ENCODE measurements at places on chromosomes 4 and X.

- no peak for DNase-seq
These were observed 164.0 kb upstream of the TRAM1L1 start for GRCh38 chr4:117249333-117249732.

- DNase-seq: no peak
These were observed 934 bp downstream of the ZNF41 start for GRCh38 chrX:47482065-47482511.

GRCh38 chr4:52995360-52996030 is 133.4 kb downstream of the RASL11B start:
- no peak for DNase-seq

GRCh38 chr4:26985873-26986272 is 125.2 kb downstream of the STIM2 start:
- DNase-seq: no peak

DNA sequence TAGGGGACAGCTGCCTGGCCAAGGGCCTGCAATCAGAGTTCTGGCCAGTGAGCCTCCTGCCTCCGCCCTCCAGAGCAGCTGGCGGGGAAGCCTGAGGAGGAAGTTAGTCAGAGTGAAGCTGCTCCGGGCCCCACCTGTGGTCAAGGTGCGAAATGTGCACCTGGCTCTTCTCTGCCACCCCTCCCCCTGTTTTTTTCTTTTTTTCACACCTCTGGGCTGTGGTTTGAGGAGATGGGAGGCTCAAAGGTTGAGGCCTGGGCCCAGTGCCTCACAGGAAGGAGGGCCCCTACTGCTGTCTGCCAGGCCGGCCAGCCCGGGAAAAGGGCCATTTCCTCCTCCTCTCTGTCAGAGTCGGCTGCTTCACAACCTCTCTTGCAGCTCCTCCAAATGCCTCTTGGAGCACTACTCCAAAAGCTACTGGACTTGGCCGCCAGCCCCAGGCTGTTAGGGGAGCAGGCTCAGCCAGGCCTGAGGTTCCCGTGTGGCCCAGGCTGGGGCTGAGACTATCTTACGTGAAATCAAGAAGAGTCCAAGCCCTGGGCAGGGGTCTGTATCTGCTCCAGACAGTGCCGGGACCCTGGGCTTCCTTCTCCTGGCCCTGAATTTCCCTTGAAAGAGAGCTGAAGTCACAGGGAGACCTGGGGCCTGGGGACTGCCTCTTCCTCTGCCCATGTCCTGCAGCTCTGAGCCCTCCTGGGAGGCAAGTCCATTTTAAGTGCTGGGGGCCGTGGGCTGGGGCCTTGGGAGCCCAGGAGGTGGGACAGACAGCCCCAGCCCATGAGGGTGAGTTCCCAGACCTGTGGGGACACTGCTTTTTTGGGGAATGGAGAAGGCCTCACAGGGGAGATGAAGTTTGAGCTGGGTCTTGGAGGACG is 4.5 kb upstream of the CXCR3 start:
- peak; percentile 66 for DNase-seq

- DNase-seq: no peak
These were observed 69.1 kb downstream of the RASL11B start for GRCh38 chr4:52931243-52931642.

DNA sequence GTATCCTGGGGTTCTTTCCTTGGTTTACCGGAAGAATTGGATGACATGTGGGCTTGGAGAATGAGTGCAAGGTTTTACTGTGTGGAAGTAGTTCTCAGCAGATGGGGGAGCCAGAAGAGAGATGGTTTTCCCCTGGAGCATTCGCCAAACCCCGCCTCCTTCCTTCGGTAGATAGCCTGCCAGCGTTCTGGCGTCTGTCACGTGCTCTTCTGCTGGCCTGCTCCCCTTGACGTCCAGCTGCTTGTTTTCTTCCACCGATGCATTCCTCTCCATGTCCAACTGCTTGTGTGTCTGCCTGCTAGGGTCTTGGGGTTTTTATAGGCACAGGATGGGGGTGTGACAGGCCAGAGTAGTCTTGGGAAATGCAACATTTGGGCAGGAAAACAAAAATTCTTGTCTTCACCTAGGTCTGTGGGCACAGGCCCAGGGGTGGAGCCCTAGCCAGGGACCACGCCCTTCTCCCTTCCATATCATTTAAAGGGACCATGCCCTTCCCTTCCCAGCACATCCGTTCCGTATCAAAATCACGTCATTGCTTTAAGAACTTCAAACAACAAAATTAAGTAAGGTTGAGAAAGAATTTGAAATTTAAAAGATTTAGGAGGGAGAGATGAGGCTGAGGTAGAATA is 538.7 kb upstream of the SMIM31 start:
- DNase-seq: no peak

GRCh38 chr4:115437739-115438138 is 324.3 kb upstream of the NDST4 start:
- DNase-seq: no peak

GRCh38 chrX:7134981-7135380 is 12.5 kb upstream of the STS start:
- DNase-seq: no peak

GRCh38 chr4:119478446-119479179 is 150.0 kb downstream of the PDE5A start:
- no peak for DNase-seq

DNA sequence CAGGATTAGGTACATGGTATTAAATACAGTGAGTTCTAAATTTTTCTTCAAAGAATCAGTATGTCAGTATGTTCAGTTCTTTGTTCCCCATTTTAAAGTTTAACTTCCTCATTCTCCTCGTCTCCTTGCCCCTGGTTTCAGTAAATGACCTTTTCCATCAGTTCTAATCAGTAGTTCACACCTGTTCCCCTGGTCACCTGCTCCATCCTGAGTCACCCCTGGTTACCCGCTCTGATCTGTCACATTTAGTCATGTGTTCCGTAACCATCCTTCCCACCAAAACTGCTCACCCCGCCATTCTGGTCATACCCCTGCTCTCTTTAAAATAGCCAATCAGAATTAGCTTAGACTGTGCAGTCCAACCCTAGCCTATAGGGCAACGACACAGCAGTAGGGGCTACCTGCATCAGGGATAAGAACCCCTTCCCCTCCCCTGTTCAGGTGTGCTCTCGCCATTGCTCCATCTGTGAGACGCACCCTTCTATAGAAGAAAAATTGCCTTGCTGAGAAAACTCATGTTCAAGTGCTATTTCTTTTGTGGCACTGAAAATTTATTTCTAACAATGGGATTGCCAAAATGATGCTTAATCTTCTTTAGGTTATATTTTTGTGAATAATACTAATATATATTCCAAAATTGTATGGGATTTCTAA is 181.3 kb downstream of the OR13H1 start:
- DNase-seq: no peak

GRCh38 chrX:25158635-25159034 is 142.9 kb upstream of the ARX start:
- DNase-seq: no peak

GRCh38 chr4:152508818-152509217 is 27.1 kb downstream of the FBXW7 start:
- no peak for DNase-seq

- DNase-seq: peak; percentile 54
These were observed 15.2 kb downstream of the ADRA2C start for GRCh38 chr4:3781193-3781886.

DNA sequence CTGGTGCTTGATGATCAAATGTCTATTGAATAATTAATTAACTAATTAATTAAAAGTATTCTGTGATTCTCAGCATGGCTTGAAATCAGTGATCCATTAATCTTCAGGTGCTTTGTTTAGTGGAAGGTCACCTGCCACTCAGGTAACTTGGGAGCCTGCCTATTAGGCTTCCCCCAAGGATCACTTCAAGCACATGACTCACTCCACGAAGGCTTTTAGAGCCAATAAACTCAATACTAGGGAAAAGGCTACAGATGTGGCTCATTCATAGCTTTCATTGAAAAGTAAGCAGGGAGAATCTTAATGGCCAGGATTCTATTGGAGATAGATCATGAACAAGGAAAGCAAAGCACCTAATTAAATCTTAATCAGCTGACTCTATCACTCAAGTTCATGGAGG is 21.3 kb downstream of the AREG start:
- no peak for DNase-seq

DNA sequence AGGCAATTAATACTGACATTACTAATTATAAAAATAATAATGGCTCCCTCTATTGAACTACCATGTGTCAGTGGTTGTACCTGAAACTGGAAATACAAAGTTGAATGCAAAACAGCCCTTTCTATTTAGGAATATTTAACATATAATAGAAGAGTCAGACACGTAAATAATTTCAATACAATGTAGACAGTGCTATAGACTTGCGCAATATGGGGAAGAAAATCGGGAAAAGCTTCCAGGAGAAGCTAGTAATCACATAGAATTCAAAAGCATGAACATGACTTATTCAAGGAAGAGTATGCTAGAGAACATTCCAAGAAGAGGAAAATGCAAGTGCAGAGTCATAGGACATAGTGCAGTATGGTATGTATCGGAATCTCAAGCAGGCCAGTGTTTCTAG is 408.9 kb upstream of the FTHL17 start:
- no peak for DNase-seq

DNA sequence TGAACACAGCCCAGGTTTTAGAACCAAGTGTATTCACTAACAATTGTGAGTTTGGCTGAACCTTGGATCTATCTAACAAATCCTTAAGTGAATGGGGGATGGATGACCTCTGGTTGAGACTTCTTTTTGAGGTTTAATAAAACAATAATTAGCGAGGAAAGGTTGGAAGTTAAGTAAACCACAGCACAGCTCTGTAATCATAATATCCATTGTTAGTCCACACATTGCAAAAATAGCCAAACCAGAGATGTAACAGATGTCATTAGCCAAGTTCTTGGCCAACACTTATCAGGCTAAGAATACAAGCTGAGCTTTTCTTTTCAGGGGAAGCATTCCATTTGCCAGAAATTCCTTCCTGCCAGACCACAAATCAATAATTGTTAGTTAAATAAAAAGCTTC is 59.1 kb downstream of the FREM3 start:
- DNase-seq: no peak

DNA sequence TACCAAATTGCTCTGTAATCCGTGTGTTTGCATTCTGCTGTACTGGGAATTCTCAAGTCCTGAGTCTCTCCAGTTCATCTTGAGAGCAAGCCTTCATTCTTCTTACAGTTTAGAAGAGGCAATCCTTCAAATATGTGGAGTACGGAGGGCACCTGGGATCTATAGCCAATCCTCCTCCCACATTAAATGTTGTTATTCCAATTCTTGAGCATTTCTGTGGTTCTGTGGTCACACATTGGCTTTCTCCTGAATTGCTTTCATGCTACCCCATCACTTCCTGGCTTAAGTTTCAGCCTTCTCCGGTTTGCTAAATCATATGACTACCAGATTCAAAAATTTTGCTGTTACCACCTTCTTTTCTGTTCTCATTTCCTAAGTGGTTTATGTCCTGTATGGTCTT is 611.1 kb downstream of the PCDH19 start:
- no peak for DNase-seq

GRCh38 chr4:68390205-68390935 is 40.5 kb upstream of the YTHDC1 start:
- no peak for DNase-seq

- no peak for DNase-seq
These were observed 25.1 kb downstream of the TAB3 start for GRCh38 chrX:30863974-30864373.

DNA sequence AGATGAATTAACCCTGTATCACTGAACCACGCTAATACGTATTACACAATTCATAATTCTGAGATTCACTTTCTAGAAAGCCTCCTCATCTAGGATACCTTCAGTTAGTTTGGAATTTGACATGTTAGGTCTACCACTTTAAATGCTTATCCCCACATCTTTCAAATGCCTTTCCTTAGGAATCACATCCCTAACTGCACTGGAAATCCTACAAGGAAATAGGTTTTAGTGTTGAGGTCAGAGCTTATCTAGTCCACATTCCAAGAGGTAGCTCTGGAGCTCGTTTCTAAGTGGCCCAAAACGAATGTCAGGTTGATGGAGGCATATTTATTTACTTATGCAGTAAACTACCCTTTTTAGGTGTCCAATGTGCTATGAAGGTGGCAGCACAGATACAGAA is 18.0 kb downstream of the PDHA1 start:
- no peak for DNase-seq

- DNase-seq: no peak
These were observed 65.3 kb upstream of the WDR1 start for GRCh38 chr4:10181745-10182445.

DNA sequence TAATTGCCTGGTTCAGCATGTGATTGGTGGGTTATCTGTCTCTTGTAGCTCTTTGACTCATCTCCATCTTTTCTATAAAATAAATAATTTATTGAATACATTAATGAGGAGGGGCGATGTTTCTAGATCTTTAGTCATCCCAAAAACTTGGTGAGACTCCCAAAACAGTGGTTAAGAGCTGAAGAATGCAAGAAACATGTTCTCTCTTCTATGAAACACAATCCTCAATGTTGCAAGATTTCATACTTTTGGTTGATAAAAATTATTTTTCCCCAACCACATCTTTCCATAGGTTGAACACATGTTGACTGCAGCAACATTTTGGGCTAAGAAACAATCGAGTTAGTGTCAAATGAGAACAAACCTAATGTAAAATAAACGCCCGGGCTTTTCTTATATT is 1.2 kb upstream of the TMEM47 start:
- DNase-seq: no peak

DNA sequence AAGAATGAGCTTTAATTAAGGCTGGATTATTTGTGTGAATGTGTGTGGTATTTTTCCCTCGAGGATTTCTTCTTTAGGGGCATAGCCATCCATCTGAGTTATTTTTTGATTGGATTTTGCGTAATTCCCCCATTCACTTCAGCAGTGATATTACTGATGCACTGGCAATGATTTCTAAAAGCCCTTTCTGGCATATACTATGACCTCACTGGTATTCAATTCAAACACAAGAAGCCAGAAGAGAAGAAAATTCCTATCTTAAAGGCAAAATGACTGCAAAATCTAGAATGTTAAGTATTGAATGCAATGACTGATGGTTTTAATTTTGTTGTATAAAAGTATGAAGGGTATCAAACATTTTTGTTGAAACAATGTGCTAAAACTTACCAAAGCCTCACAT is 71.1 kb upstream of the DDIT4L start:
- DNase-seq: no peak

- no peak for DNase-seq
These were observed 328.0 kb downstream of the PPP3CA start for GRCh38 chr4:101019313-101019712.

GRCh38 chr4:40454816-40455215 is 119.7 kb downstream of the CHRNA9 start:
- no peak for DNase-seq

- DNase-seq: no peak
These were observed 45.7 kb upstream of the NDST4 start for GRCh38 chr4:115159141-115159540.

GRCh38 chr4:20271950-20272349 is 20.2 kb downstream of the SLIT2 start:
- no peak for DNase-seq

DNA sequence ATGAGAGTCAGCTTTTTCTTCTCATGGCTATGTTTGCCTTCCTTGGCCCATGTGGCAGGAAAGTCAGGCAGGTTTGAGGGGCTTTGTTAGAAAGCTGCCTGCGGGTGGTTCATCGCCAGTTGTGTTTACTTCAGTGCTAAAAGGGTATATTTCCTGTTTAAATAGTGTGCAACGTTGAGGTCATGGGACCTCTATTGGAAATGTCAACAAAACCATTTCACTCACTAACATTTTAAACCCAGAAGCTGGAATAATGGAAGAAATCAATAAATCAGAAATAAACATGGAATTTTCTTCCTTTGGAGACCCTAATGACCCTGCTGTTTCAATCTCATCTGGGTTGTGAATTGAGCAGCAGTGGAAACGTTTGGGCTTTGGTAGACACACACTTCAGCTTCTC is 185.8 kb downstream of the ANKRD50 start:
- DNase-seq: no peak

- DNase-seq: no peak
These were observed 41.6 kb upstream of the ADRA2C start for GRCh38 chr4:3724319-3725231.
